Activated CD4-positive, alpha-beta memory T cell treated with anti-CD3 and anti-CD28 coated beads for 36 hours (primary cell): ENCODE measurements at places on chromosomes 5 and 9. TPM values are rescaled to one million over a fixed set of nuclear protein-coding genes. Genes with fewer than 3 reads are reported as not detected.

DNA sequence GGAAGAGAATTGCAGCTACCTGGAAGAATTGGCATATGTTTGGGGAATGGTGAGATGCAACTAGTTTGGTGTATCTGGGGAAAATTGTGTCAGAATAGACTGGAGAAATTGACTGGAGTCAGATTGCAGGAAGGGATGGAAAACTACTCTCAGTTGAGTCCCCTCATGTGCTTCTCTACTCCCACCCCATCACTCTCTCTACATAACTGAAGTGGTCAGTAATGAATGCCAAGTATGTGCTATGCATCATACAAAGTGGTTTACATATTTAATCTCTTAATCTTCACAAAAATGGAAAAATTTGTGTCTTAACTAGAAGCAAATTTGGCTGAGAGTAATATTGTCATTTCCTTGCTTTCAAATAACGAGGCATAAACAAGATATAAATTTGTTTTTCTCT is 146.4 kb upstream of the TNC start:
- no peak for DNase-seq

- no peak for DNase-seq
Observed at GRCh38 chr5:143649937-143650621, 161.9 kb upstream of the HMHB1 start.

The CARTPT gene
- total RNA-seq = not detected

The DDX4 gene
- not detected for total RNA-seq

DNA sequence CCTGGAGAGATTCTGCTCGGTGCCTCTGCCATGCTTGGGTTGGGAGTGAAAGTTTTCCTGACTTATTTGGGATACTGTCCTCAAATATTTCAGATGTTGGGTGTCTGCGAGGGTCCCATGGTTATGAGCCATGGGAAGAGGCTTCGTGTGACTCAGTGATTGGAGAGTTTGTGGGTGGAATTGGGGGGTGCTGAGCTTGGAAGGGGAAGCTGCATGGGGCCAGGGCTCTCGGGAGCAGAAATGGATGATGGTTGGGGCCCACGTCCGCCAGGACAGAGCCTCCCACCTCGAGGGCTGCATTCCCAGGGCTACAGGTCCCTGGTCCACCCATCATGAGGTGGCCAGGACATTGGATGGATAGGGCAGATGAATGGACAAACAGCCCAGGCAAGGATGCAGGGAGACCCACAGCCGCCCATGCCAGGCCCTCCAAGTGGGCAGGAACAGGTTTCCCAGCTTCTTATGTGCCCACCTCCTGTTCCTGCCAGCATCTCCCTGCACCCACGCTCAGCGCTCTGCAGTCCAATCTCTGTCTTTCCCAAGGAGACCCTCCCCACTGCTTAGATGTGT is 5.5 kb downstream of the OBP2B start:
- peak; percentile 2 for DNase-seq

The DCTN3 gene
- 87.3 TPM for total RNA-seq

GRCh38 chr5:17238521-17239041 is 21.1 kb downstream of the BASP1 start:
- no peak for DNase-seq

- no peak for DNase-seq
Observed at GRCh38 chr9:112780450-112781036, 30.0 kb downstream of the SNX30 start.

DNA sequence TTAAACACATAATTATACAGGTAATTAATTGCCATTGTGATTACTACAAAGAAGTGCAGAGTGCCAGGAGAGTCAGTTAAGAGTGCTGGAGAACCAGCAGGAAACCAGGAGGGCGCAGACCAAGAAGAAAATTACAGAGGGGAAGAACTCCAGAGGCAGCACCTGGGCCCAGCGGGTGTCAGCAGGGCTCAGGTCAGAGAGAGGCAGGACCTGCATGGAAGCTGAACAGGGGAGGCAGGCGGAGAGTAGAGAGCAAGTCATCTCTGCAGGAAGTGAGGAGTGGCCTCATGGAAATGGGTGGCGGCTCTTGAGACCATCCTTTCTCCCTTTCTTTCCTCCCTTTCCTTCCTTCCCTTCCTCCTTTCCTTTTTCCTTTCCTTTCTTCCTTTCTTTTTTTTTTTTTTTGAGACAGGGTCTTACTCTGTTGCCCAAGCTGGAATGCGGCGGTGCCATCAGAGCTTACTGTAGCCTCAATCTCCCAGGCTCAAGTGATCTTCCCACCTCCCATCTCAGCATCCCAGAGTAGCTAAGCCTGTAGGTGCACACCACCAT is 4.0 kb upstream of the ZBTB34 start:
- DNase-seq = no peak

The SPATA31C1 gene
- total RNA-seq = not detected

The WNT8A gene
- not detected for total RNA-seq

GRCh38 chr5:141637123-141637766 is 448 bp downstream of the RELL2 start:
- DNase-seq = peak; percentile 59

- no peak for DNase-seq
Observed at GRCh38 chr9:109860521-109860920, 80.5 kb downstream of the PALM2AKAP2 start.

The ZNF454 gene
- total RNA-seq = not detected

GRCh38 chr9:3948826-3949556 is 350.9 kb downstream of the GLIS3 start:
- no peak for DNase-seq

DNA sequence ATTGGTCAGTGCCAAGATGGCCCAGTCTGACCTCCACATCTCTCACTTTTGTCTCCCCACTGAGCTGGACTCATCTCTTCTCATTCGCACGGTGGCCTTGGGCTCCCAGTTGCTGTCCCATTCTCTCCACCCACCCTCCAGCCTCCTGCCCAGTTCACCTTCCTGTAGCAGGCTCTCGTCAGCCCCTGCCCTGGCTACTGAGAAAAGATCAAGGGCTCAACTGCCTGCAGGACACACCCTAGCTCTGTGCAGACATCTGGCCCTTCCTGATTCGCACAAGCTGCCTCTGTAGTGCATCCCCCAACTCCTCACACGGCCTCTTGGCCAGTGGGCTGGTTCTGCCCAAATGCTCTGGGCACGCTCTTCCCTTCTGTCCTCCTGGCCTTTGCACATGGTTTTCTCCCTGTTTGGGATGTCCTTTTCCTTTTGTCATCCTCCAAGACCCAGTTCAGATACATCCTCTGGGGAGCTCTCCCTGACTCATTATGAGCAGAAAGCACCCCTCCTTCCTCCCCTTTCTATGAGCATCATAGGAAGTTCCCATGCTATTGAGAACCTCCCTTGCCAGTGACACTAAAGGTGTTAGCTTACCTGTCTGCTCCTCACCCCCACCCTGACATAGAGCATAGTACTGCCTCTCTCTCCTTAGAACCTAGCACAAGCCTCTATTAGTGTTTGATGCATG is 78.5 kb upstream of the TGFBR1 start:
- DNase-seq = no peak

GRCh38 chr9:120365386-120365785 is 214.6 kb downstream of the CDK5RAP2 start:
- no peak for DNase-seq

The TSSK1B gene
- total RNA-seq = not detected

GRCh38 chr5:172048539-172049101 is 42.2 kb upstream of the FBXW11 start:
- DNase-seq = no peak

DNA sequence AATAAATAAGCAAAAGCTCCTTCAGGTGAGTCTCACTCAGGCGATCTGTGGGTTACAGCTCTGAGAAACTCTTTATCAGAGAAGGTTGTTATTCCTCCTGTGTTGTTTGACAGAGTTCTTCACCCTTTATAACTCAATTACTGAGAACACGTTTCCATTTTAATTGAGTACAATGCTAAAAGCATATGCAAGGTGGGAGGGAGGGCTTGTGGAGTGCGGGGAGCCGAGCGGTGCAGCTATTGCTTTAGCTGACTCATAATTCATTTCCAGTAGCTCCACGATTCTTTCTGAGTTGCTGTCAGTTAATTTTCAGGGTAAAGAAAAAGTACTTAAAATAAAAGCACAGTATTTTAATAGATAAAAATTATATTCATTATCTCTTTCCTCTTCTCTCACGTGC is 104.7 kb upstream of the CKMT2 start:
- no peak for DNase-seq

GRCh38 chr5:45507178-45507577 is 189.0 kb downstream of the HCN1 start:
- DNase-seq = no peak

- no peak for DNase-seq
Observed at GRCh38 chr5:135521964-135522363, 13.8 kb downstream of the NEUROG1 start.

GRCh38 chr5:179451114-179451827 is 99.1 kb upstream of the RUFY1 start:
- DNase-seq = no peak

The SCGB3A2 gene
- total RNA-seq = not detected

The GABRP gene
- not detected for total RNA-seq

The ZNF484 gene
- 7.4 TPM for total RNA-seq

DNA sequence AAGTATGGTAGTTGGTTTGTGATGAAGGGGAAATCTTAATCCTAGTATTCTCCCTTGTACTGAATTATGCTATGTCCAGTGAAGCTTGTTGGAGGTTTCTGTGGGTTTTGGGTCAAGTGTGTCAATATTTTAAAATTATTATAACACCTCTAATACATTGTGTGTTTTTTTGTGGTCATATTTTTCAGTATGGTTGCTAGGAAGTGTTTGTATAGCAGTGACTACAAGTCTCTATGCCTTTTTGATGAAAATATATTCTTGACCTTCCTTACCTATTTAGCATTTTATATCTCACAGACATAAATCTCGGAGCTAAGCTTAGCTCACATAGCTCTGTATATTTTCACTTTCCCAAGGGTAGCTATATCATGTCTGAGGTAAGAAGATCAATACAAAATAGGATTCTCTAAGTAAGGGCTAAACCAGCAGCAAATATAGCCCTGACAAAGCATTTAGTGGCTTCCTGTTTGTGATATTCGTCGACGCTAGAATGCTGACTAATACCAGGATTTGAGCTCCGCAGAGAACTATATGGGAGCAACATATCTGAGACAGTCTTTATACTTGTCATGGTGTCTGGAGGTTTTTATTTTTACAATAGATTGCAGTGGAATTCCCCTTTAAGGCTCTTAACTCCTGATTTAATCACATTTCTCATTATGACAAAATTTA is 82.3 kb downstream of the MACIR start:
- peak; percentile 9 for DNase-seq

DNA sequence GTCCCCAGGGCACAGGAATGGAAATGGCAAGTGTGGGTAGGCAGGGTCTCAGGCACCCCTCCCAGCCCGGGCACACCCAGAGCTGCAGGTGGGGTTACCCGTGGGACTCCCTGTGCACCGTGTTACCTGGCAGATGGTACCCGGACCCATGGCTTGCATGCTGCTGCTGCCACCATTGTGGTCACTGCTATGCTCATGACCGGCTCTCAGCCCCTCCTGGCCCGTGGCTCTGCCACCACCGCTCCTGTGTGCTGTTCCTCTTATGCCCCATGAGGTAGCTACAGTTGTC is 21.7 kb upstream of the HMCN2 start:
- DNase-seq = no peak

GRCh38 chr5:8686707-8687106 is 817.8 kb downstream of the MTRR start:
- no peak for DNase-seq

DNA sequence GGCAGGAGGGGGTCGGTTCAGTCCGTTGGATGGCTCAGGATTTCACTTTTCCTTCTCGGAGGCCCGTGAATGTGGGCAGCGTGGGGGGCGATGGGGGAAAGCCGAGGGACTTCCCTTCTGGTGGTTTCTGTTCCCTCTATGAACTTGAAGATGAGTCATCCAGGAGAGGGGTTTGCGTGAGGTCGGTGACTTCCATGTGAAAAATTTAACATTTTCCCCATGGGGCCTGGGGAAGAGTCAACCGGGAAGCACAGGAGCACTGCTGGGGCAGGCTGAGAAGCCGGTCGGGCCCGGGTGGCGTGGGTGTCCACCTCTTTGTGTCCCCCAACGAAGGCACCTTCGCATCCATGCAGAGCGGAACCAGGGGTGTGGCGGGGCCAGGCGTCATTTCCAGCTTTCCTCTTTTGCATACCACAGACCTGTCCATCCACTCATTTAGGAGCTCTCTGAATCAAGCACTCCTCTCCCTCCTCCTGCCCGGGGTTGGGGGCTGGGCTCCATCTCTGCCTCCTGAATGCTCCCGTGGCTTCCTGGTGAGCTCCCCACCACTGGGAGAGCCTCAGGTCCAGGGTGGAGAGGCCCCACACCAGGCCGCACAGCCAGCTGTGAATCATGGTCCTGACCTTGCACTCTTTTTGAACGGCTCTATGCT is 68.4 kb downstream of the ANKRD33B start:
- peak; percentile 89 for DNase-seq

DNA sequence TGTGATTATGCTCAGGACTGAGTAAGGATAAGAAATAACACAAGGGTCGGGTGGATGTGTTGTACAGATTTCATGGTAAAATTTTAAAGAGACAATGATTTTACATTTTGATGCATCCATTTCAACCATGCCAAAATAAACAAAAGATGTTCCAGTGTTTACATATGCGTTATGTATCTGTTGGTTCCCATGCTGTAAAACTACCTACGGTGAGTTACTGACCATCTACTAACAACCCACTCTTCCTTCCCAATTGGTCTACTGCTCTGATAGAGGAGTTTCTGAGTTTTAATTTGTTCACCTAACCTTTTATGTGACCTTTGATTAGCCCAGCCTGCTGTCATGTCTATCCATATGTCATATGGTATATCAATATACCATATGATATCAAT is 1697.1 kb downstream of the MAT2B start:
- no peak for DNase-seq

DNA sequence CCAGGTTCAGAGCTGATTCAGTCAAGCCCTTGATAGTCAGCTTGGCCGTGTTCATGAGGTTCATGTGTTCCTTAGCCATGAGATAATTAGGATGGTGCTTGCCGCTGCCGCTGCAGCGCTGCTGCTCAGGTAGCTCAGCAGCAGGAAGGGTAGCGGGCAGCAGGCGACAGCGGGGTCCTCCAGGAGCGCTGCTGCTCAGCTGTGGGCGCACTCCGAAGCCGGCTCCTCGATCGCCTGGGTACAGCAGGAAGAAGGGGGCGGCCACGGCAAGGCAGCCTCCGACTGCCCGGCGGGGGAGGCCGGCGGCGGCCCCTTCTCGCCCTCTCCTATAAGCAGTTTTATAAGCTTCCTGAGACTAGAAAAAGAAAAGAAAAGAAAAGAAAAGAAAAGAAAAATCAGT is 1253.6 kb downstream of the EFNA5 start:
- no peak for DNase-seq

DNA sequence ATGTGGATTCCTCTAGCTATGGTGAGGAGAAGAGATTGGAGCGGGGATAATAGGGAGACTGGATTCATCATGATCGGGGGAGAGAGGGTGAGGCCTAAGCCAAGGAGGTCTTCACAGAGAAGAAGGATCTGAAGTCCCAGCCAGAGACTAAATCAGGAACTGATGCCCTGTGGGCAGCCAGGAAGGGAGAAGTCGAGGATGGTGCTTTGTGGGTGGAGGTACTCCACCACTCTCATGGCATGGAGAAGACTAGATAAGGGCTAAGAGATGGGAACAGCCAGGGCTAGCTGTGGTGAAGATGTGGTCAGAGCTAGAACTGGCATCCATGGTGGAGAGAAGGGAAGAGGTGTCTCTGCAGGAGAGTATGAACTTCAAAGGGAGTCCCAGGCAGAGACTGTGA is 3.0 kb upstream of the RGS14 start:
- DNase-seq = no peak

- DNase-seq = no peak
Observed at GRCh38 chr9:93650448-93650847, 74.1 kb downstream of the PHF2 start.
